ENCODE measurements at places on chromosomes 5 and 9.

DNA sequence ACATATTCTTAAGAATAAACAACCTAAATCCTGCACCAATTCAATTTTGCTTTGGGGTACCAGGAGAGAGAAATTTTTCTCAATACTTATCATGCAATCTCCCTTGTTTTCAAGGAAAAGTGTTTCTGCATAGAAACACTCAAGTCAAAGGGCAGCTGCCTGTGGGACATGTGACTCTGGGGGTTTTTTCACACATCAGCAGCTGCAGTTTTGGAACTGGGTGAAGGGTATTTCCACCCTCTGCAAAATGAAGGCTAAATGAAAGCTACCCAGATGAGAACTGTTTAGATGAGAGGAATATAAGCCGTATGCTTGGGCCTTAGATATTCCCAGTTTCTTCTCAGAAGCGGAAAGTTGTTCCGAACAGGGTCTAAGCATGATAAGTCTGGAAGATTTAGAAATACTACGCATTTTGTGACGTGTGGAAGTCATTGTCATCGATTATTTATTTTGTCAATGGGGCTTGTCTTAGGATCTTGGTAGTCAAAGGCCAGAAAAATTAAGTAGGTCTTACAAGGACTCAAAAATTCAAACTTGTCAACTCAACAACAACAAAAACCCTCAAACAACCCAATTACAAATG lies 64.3 kb upstream of the BOD1 start:
- DNase-seq = no peak

- no peak for DNase-seq
Observed at GRCh38 chr5:163867738-163868137, 362.3 kb downstream of the MAT2B start.

DNA sequence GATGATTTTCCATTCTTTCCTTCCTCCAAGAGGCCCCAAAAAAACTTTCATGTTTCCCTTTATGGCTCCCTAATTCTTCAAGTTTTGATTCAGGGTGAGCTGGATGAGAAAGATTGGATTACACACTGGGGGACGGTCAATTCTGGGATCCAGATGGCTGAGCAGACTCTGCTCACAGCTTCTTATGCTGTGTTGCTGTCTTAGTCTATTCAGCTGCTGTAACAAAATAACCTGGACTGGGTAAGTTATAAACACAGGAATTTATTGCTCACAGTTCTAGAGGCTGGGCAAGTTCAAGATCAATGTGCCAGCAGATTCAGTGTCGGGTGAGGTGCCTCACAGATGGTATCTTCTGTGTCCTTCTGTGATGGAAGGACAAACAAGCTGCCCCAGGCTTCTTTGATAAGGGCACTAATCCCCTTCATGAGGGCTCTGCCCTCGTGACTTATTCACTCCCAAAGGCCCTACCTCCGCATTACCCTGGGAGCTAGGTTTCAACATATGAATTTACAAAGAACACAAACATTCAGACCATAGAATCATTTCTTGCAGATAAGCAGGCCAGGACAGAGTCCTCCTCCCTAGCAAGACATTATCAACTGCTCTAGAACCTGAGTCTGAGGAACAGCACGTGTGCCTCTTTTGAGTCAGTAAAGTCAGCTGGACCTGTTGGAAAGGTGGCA lies 23.1 kb upstream of the SMAD5 start:
- no peak for DNase-seq

GRCh38 chr5:129465776-129466344 lies 5.8 kb downstream of the ADAMTS19 start:
- no peak for DNase-seq

DNA sequence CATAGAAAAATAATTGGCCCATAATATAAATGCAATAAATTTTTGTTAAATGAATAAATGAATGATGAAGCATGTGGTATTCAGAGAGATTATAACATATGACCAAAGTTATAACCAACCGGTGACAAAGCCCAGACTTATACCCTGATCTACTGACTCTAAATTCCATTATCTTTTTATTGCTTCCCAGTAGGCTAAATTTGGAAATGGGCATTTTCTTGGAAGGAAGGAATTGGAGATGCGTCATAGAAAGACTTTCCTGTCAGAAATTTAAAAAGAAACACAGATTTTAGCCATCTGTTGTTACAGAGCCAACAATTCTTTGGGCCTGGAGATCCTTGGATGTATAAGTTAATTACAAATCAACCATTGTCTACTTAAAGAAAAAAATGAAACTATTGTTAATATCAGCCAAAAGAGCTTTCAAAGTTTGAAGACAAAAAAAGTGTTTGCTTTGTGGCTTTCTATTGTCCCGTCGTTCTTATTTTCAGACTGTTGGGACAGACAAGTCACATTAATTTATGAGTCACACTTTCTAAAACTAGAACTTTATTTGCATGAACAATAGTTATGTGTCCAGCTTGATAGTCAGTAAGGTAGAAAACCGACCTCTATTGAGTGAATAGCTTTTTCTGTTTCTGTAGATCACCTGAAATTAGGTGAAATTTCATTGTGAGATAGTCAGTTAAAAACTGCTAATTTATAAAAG lies 428.7 kb downstream of the GABRG2 start:
- no peak for DNase-seq

DNA sequence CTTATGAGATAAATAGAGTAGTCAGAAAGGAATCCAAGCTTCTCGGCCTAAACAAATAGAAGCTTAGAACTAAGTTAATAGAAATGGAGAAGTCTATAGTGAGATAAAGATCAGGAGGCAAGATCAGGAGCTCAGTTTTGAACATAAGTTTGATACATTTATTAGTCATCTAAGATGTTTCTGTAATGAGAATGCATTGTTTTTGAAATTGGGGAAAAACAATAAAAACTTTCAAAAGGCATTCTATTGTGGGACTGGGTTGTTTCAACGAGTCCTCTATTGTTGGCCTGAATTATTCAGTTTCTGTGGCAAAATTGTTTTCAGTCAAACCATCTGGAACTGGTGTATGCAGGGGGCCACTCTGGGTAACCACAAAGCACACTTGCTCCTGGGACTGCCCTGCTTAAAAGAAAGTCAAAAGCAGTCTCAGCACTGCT lies 181.0 kb upstream of the CLINT1 start:
- no peak for DNase-seq

DNA sequence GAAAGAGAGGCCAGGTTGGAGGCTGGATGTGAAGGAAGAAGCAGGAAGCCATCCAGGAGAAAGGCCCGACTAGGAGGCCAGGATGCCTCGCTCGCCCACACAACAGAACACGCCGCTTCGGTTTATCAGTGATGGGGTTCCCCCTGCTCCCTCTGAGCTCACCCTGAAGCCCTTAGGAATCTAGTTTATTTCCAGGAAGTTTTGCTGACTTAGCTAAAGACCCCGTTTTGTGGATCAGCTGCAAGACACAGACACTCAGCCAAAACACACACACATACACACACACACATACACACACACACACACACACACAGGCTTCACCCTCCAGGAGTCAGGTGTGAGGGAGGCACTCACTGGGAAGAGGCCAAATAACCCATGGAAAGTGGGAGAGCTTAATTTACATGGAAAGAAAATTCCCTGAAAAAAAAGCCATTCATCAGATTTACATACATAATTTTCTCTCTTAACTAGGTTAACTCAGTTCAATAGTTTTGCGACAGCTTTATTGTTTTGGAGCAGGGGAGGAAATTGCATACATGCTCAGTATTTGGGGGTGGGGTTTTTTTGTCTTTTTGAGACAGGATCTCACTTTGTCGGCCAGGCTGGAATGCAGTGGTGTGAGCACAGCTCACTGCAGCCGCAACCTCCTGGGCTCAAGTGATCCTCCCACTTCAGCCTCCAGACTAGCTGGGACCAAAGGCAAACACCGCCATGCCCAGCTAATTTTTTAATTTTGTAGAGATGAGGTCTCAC lies 92.7 kb upstream of the HAND1 start:
- DNase-seq = no peak

DNA sequence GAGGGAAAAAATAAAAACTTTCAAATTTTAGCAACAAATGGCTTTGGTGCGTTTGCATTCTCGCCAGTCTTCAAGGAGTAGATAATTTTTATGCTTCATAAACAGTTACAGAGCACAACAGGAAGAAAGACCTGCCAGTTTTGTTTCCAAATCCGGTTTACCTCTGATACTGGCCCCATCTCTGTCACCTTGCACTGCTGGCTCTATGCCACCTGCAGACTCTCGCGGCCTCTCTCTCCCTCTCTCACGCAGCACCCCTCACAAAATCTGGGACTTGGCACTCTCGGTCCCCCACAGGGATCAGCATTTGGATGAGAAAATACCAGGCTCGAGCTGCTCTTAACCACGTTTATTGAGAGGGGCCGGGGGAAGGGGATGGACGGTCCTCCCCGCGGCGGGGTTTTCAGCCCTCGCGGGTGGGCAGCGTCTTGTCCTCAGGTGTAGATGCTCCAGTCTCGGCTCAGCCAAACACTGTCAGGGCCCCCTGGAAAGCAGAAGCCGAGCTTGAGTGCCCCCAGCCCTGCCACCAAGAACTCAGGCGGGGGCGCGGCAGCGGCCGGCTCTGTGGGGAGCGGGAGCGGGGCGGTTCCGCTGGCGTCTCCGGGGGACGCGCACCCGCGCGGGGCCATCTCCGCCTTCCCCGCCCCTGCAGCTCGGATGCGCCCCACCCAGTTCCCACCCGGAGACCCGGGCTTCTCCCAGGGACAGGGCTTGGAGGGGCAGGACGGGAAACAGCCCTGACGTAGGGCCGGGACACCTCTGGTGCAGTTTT lies 1.3 kb downstream of the SCGB3A1 start:
- DNase-seq = no peak

GRCh38 chr5:97554977-97555643 lies 372.1 kb upstream of the RIOK2 start:
- DNase-seq = no peak

DNA sequence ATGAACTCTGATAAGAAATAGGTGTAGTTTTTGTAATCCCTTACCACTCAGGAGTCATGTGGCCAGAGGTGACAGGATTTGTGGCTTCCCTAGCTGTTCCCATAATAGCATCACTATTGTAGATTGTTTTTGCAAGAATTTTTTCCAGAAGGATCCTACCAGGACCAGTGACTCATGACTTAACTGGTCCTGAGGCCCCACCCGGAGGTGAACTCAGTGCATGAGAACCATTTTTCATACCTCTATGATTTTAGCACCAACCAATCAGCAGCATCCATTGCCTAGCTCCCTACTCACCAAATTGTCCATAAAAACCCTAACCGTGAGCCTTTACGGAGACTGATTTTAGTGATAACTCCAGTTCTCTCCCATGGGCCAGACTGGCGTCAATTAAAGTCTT lies 484.8 kb downstream of the PSAT1 start:
- no peak for DNase-seq
